ENCODE measurements at places on chromosomes 12 and 14.

DNA sequence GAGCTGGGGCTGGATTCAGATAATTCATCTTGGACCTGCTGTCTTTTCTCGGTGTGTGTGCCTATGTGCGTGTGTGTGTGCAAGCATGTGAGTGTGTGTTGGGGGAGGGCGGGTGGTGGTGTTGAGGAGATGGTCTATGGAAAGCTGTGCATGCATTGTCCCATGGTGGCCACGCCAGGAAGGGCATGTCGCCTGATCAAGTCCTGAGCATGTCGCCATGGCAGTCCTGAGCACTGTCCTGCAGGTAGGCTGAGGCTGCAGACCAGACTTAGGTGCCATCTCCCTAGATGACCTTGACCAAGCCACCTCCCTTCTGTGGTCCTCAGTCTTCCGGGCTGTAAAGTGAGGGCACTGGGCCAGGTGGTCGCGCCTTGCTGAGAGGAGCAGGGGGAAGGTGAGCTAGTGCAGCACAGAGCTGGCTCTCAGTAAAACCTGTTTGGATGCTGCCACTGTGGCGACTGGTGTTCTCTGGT lies 81.4 kb downstream of the PAPOLA start:
- DNase-seq, result no peak

DNA sequence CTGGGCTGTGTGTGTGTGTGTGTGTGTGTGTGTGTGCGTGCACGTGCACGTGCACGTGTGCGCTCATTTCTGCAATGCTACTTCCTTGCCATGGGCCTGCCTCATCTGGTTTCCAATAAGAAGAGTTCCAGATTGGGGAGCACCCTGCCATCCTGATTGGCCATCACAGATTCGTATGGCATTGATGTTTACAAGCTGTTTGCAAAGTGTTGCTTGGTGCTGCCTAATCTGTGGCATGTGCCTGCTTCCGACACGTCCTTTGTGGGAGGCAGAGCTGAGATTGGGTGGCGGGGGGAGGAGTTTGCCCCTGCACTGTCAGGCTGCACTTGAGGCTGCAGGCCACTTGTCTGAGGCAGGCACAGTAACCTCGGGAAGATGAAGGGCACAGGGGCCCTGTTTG lies 39.2 kb downstream of the SAMD4A start:
- no peak for DNase-seq

- DNase-seq, result no peak
These were observed 399.9 kb downstream of the FOXG1 start for GRCh38 chr14:29166507-29166906.

GRCh38 chr14:95268350-95268749 lies 51.4 kb downstream of the CLMN start:
- no peak for DNase-seq

DNA sequence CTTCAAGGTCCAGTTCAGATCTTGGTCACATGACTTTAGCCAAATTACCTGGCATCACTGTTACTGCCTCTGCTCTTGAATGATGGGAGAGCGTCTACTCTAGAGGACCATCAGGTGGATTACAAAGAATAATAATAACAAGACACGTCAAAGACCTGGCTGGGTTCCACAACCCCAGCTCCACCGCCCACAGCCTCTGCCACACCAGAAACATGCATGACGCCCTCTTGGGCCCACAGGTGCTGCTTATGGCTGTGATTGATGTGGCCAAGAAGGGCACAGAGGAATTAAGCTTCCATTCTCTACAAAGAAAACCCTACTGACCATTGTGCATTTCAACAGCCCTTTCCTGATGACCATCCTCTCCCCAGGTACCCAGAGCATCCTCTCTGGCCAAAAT lies 18.2 kb downstream of the SERPINA3 start:
- DNase-seq, result no peak

DNA sequence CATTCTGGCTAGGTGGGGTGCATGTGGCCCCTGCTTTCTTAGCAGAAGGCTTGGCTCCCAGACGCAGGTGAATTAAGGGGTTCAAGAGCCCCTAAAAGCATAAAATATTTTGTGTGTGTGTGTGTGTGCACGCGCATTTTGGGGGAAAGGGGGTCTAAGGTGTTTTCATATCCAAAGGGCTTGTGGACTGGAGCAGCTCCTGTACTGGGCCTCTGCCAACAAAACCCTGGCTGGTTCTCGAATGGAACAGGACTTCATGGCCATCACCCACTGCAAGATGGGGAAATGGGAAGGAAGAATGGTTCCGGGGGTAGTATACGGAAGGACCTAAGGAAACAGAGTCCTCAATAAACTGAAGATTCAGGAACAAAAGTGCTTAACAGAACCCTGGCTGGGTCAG lies 3.9 kb upstream of the ATN1 start:
- DNase-seq, result no peak

DNA sequence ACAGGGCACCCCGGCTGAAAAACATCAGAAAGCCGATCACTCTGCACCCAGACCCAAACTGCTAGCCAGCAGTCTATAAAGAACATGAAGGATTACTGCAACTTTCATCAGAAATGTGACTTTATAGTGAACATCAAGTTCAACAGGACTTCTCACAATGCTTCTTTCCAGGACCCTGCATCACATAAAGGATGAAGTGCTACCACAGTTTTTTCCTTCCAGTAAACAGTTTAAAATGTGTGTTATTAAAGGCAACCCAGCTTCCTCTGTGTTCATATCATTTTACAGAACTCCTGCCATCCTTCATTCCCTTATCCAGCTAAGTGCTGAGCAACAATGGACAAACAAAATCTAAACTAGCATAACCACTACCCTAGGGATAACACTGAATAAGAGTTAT lies 280.3 kb upstream of the DIO2 start:
- no peak for DNase-seq

DNA sequence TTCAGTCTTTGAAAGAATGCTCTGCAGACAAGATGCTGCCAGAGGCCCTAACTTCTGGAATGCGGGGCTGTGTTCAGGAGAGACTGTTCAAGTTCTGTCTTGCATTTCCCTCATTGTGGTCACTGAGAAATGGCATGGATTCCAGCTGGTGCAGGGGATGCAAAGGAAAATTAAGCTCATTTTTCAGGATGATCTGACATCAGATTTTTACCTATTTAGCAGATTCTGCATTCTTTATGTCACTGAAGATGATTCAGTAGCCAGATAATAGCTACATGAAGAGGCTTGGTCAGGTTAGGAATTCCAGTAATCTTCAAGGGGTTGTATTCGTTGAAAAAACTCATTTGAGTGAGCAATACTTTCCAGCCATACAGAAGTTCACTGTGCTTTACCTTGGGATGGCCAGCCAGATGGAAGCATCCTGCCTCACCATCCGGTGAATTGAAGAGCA lies 16.1 kb upstream of the MFAP5 start:
- no peak for DNase-seq

DNA sequence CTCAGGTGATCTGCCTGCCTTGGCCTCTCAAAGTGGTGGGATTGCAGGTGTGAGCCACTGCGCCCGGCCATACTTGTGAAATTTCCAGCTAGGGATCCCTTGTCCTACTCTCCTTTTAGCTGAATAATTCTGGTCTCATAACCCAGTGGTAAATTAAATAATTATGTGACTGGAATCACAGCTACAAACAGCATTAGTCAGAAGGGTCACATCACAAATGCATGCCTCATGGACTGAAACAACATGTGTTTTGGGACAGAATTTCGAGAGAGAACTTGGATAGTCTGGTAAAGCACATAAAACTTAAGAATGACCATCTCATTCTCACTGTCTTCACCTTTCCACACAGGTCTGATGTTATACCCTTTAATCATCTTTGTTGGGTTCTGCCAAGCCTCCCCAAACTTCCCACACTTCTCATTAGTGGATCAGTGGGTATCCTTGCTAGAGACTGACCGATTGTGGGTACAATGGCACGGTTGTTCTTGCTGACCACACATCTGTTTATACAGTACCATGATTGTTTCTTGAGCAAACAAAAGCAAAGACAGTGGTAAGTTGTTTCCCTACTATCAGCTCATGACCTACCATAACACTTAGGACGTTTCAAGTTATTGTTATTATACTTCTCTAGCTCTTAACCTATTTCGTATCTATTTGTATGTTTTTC lies 5.1 kb downstream of the GPRC5D start:
- no peak for DNase-seq

- DNase-seq, result no peak
These were observed 115.2 kb downstream of the PRICKLE1 start for GRCh38 chr12:42474391-42474790.

GRCh38 chr12:4800555-4800954 lies 80.4 kb downstream of the GALNT8 start:
- DNase-seq, result no peak

- no peak for DNase-seq
These were observed 87.4 kb upstream of the PKP2 start for GRCh38 chr12:32983968-32984367.

DNA sequence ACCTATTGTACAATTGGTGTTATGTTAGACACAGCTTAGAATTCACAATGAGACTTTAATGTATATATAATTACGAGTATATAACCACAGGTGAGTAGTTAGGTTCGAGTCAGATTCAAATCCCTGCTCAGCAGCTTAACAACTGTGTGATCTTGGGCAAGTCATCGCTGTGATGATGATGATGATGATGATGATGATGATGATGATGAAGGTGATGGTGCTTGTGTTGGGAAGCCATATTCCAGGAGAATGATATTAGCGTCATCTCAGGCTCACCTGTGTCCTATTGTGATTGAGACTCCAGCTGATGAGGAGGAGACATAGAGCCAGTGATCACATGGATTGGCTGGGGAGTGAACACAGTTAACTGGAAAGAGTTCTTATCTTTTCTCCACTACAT lies 16.5 kb downstream of the RFX4 start:
- no peak for DNase-seq

- DNase-seq, result no peak
These were observed 94.5 kb upstream of the VASH1 start for GRCh38 chr14:76666746-76667145.

DNA sequence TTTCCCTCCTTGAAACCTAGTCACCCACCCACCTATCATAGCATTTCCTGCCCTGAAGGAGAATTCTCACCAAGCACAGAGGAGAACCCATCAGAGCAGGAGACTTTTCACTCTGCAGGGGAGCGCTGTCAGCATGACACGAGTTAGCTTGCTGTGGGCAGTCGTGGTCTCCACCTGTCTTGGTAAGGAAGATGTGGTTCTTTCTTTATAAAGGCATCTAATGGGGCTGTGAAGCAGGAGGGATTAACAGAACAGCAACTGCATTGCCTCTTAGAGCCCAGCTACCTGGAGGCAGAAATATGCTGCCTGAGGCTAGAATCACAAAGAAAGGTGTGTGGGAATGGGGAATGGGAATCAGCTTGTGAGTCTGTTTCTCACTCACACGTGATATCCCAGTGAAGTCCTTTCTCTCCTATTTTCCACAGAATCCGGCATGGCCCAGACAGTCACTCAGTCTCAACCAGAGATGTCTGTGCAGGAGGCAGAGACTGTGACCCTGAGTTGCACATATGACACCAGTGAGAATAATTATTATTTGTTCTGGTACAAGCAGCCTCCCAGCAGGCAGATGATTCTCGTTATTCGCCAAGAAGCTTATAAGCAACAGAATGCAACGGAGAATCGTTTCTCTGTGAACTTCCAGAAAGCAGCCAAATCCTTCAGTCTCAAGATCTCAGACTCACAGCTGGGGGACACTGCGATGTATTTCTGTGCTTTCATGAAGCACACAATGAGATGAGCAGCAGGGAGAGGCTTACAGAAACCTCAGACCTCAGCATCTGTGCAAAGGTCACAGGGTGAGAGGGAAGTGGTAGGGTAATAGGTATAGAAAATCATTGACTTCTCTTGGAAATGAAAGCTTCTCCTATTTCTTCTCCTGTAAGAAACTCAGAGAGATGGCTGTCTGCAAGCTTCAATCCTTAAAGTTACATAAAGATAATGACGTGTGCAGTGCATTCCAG lies 316.9 kb downstream of the DAD1 start:
- DNase-seq, result no peak

DNA sequence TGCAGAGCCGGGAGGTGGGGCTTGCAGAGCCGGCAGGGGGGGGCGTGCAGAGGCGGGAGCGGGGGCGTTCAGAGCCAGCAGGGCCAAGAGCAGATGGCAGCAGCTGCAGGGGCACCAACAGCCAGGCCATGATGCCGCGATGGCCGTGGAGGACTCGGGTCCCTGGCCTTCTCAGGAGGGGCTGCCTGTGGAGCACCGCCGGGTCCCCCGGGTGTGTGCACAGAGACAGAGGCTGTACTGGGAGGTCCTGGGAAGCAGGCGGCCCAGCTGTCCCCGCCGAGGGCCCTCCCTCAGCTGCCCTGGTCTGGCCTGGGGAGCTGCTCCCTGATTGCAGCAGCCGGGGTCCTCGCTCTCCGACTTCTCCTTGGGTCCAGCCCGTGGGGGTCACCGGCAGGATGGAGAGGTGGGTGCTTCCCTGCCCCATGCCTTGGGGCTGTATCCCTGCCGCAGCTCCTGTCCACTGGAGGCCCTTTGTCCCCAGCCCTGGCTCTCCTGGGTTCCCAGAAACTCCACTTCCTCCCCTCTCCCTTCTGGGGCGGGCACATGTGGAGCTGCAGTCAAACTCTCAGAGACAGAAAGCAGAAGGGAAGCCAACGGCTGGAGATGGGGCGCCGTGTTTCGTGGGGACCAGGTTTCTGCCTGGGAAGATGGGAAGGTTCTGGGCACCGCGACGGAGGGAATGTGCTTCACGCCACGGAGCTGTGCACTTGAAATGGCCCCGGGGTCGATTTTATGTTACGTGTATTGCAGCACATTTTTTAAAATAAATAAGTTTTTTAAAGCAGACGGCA lies 75.8 kb upstream of the GALNT9 start:
- no peak for DNase-seq

DNA sequence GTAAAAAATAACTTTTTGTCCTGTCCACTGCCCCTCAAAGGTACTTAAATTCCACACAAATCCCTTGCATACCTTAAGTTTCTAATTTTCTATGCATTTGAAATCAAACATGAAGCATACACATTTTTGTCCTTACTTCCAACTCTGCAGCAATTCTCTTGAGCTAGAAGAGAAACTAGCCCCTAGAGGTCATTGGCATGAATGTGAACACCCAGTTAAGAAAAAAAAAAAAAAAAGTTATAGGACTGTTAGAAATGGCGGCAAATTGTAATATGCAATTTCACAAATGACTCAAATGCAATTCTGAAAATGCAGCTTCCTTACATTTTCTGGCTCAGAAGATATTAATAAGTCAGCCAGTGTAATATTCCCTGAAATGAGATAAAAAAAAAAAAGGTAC lies 4.6 kb upstream of the ESR2 start:
- no peak for DNase-seq

- no peak for DNase-seq
These were observed 7.7 kb upstream of the IFNG-AS1 start for GRCh38 chr12:67981287-67982162.

DNA sequence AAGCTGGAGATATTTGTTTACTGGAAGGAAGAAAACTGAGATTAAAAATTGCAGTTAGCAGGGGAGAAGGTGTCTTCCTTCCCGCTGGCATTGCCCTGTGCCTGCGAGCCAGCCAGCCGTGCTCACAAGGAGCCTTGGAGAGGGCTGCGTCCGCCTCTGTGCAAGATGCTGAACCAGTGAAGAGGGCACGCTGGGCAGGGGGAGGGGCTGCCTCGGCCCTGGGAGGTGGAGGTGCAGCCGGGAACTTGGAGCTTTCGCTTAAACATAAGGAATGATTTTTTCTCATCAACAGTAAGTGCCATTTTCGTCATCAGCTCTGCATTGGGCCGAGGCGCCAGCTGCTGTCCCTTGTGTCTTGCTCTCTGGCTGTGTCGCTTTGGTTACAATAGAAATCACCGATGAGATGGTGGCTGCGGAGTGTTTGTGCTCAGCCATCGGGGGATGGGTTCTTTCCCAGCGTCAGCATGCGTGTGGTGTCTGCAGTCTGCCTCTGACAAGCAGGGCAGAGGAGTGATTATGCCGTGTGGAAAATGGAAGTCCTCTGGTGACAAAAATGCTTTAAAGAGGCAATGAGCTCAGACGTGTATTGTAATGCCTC lies 97.3 kb downstream of the ESR2 start:
- DNase-seq, result no peak

- DNase-seq, result no peak
These were observed 29.3 kb upstream of the PNMA1 start for GRCh38 chr14:73743431-73743931.

Data from gastrocnemius medialis (tissue), 4 donors.